ENCODE measurements at places on chromosomes 11 and 22.

DNA sequence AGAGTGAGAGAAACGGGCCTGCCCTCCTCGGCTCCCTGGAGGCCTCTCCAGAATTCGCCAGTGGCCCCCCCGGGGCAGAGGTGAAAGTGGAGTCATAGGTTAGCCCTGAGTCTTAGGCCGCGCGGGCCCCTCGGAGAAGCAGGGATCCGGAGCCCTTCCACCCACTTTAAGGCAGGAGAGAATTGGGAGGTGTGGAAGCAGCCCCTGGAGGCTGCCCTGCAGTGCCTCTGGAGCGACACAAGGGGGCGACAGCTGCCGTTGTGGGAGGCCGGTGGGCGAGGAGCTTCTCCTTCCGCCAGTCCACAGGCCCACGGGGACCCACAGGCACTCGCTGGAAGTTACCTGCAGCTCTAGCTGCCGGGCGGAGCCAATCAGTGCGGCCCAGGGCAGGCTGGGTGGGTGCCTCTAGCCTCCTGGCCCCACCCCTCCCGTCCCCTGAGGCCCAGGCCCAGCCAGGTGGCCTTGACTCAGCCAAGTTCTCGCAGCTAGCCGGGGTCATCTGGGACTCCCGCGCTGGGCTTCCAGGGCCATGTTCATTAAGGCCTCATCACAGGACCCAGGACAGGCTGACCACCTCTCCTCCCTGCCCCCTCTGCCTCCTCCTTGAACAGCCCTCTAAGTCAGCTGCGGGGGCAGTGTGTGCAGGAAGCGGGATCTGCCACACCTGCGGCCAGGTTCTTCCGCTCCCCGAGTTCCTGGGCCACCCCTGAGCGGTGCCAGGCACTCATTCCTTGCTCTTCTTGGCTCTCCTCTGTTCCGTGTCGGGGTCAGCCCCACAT is 5.0 kb downstream of the DGKZ start:
- peak; percentile 27 for DNase-seq

DNA sequence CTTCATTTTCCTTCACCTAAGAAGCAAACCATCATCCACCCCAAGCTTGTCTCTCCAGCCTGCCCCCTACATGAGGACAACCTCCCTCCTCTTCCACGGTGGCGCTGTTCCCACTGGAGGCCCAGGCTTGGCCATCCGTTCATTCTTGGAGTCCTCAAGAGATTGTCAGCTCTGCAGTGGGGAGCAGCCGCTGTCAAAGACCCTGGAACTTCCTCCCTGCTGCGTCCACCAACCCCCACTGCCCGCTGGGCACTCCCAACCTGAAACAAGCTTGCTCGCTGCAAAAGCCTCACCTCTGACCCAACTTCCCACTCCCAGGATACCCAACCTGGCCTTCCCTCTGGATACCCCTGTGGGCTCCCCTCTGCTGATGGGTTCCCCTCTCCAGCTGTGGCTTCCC is 10.4 kb upstream of the CD81 start:
- DNase-seq, result no peak

DNA sequence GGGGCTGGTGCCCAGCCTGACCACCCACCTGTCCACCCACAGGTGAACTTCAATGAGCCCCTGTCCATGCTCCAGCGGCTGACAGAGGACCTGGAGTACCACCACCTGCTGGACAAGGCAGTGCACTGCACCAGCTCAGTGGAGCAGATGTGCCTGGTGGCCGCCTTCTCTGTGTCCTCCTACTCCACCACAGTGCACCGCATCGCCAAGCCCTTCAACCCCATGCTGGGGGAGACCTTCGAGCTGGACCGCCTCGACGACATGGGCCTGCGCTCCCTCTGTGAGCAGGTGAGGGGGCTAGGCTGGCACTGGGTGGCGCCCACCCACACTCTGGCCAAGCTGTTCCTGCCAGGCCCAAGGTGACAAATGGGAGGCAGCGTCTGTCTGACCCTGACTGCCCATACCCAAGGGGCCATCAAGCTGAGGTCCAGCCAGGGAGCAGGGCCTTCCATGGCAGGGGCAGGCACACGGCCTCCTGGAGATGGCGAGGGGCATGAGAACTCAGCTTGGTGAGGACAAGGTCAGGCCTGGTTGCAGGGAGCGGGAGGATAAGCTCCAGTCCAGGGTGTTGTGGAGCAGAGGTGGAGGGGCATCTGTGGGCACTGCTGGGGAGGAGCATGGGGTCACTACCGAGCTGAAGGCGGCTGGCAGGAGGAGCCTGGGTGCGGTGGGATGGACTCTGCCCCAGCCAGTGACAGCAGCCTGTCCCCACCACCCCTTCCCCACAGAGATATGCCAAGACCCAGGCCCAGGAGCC is 77.7 kb downstream of the MORC2 start:
- peak; percentile 46 for DNase-seq

DNA sequence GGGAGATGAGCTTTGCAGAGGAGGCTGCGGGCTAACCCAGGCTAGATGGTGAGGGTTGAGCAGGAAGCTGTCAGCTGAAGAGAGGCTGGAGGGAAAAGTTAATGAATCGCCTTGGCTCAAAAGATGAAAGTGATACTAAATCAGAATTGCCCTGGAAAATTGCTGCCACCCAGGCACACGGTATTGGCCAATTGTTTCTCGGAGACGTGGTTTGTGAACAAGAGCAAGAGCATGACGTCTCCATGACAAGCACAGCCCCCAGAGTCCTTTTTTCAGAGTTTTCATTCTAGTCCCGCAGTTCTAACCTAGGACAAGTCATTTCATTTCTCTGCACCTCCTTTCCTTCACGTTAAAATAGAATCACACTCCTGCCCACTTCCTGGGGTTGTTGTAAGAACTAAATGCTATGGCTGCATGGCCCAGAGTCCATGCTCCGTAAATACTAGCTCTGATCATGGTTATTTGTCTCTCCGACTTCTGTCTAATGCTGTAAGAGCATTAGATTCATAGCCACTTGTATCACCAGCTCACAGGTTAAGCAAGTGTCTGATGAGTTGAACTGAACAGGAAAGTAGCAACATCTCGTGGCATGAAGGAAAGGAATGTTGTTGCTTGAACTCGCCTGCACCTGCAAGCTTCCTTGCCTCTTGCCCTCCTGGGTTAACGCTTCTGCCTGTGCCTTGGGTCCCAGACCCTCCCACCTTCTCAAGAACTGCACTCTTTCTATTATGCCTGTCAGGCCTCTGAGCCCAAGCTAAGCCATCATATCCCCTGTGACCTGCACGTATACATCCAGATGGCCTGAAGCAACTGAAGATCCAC is 33.8 kb upstream of the NUP50 start:
- DNase-seq, result no peak

DNA sequence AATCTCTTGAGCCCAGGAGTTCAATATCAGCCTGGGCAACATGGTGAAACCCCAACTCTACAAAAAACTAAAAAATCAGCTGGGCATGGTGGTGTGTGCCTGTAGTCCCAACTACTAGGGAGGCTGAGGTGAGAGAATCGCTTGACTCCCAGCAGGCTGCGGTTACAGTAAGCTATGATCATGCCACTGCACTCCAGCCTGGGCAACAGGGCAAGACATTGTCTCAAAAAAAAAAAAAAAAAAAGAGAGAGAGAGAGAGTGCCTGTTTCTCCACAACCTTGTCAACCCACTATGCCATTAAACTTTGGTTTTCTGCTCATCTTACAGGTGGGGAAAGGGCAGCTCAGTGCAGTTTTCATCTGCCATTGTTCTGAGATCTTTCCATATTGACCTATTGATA is 5.1 kb downstream of the FOLR3 start:
- no peak for DNase-seq

- DNase-seq, result no peak
Measured at GRCh38 chr11:122848186-122848585, 9.9 kb downstream of the CRTAM start.

DNA sequence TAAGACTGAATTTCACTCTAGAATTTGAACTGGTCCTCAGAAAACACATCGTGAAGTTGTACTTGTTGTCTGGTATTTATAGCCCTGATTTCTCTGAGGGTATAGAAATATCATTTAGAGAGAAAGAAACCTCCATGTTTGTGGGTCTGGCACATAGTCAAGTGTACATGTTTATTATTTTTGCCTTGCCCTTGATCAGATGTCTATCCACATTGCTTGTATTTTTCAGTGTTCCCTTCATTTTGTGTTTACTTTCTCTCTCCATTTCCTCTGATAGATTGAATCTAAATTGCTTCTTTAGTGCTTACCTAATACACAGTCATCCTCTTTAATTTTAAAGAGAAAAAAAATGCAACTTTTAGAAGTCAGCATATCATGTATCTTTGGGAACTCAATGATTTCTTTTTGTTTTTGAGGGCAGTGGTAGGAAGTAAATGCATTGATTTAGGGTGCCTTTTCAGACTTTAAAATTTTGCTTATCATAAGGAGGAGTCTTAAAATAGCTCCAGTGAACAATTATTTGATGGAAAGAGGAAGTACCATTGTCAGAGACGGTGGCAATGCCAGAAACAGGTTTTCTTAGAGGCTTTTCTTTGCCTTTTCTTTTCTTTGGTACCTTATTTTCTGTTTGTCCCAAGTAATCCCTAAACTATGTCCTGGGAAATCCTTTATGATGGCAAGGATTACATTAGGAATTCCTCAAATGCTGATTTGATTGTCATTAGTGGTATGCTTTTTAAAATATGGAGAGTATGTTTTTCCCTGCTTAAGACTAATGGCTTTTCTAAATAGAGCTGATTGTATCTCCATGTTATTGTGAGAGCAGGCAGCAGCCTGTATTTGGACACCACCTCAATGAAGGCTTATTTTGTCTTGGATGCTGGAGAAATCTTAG is 29.8 kb upstream of the TECTA start:
- no peak for DNase-seq

DNA sequence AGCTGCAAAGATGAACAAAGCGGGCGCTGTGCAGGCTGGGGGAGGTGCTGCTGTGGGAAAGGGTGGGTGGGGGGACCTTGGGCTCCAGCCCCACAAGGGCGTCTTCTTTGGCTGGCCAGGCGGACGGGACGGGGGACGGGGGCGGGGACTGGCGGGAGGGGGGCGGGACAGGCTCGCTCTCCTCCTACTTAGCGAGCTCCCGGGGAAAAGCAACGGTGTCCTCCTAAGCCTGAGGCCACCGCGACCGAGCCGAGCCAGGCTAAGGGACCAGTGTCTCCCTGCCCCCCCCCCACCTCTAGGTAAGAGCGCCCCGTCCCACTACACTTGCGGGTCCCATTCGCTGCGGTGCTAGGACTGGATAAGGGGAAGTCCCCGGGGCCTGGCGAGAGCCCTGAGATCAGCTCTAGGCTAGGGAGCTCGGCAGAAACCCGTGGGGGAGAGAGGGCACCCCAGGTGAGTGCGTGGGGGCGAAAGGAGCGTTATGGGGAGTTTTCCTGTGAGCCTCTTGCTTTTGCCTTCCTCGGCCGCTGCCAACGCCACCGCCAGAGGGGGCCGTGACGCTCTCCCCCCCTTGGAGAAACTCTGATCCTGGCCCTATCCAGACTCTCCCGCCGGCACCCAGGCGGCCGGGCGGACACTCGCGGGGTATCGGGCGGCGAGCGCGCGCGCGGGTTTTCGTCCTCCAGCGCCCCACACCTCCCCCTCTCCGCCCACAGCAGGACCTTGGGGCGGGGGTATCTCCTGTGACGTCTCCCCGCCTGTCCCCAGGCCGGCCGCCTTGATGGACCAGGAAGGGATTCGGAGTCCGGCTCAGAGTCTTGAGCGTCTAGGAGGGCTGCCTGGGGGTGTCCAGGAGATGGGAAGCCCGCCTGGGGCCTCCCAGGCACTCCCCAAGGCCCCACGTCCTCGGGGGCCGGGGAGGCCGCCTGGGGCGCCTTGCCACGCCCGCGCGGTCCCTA is at the start of gene PHLDB1:
TSS of gene PHLDB1 (plus strand) at position 215 of the 959 bp plus-strand sequence. CDS start 6,222 bp downstream, outside the sequence.
- peak; percentile 82 for DNase-seq

- no peak for DNase-seq
Measured at GRCh38 chr22:49278340-49278739, 549.3 kb downstream of the BRD1 start.

GRCh38 chr11:12263141-12263693 is 114.2 kb upstream of the PARVA start:
- no peak for DNase-seq

DNA sequence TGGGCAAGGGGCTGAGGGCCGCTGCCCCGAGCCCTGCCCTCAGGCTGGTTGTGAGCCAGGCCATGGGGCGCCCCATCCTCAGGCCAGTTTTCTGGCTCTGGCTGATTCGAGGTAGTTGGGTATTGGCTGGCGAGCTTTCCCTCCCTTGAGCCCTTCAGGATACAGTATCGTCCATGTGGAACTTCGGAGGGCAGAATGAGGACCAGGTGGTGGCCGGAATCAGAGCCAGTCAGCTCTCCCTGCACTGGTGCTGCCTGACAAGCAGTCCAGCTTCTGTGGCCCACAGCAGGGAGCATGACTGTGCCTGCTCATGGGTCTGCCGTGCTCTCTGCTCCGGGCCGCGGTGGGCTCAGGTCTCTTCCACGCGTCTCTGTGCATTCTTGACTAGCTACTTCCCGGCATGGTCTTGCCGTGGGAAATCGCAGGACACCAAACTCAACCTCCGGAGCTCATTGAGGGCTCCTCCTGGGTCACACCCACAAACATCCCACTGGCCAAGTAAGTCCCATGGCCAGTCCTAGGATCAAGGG is 1289.3 kb downstream of the BRD1 start:
- no peak for DNase-seq

- peak; percentile 88 for DNase-seq
Measured at GRCh38 chr11:85941380-85941973, 86.3 kb downstream of the CCDC83 start.

DNA sequence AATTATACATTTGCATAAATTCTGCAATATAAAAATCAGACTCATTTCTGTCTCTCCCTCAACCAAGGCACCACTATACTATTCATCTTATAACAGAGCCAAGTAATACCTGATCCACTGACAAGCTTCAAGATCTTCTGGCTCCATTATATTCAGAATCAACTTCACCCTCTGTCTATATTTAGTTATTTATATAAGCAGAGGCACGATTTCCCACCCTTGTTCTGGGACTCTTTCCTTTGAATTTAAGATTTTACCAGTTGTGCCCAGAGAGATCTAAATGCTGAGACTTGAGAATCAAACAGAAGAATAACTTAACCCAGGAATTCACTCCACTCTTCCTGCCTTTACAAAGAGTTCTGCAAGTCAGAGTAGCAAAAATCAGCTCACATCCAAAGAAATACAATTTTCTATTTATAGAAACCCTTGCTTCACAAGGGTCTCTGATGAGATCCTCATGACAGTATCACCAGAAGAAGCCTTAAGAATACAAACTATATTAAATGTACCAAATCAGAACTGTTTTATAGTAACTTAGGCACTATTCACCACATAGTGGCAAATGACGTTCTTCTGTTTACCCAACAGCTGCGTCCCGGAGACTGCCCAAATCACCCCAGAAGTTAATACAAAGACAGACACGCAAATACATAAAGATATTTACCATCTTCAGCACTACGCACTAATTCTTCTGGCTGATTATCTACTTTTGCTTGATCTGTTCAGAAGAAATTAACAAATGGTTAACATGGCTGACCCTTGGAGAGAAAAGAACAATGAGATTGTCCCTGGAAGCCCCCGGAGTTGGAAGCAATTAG is 32.3 kb upstream of the CCDC89 start:
- DNase-seq, result no peak
